Endothelial cell of umbilical vein (primary cell): ENCODE measurements at places on chromosomes 1 and 21. TPM values are rescaled to one million over a fixed set of nuclear protein-coding genes. Genes with fewer than 3 reads are reported as not detected.

Gene SEMA4A
- polyA plus RNA-seq: 0.97 and 1.5 TPM in 2 replicates

DNA sequence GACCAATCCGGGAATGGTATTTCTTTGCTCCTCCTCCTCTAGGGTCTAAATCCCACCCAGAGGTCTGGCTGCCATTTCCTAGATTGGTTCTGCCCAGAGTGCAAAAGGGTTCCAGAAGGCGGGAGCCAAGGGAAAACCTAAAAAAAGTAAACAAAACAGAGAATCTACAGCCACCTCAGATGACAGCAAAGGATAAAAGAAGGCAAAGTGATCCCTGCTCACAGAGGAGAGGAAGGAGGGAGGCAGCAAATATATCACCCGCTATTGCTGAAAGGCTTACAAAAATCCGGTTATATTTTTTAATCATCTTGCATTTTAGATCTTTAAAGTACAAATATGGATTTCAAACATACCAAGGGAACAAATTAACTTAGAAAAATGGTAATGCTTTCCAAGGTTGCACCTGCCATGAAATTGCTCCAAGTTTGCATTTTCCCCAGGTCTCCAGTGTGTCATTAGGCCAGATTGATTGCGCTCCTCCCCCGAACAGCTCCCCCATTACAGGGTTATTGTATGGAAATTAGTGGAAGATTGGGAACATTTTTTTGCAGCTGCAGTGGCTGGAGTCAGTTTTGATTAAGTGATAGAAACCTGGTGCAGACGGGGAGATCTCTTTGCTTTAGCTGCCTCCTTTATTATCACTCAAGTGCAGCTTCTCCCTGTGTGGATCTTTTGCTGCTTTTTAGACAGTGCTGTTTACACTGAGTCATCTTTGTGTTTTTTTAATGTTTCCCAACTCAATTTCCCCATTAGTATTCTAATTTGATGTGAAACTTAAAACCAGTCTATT lies 280.5 kb upstream of the CAMK1G start:
- H3K27me3 ChIP-seq: no peaks in the 10 kb centered on the region
- no peaks in the 10 kb centered on the region for H3K36me3 ChIP-seq
- H3K27ac ChIP-seq: no peak overlapping the region
- DNase-seq: no peak
- no peaks in the 10 kb centered on the region for H3K4me1 ChIP-seq
- H3K4me3 ChIP-seq: no peak overlapping the region

GRCh38 chr21:38853421-38853919 lies 47.7 kb downstream of the ETS2 start:
- peaks cover 41% of the 10 kb centered on the region for H3K4me1 ChIP-seq
- H3K27ac ChIP-seq: peak overlapping the region; percentile 73
- H3K27me3 ChIP-seq: no peaks in the 10 kb centered on the region
- no peak overlapping the region for H3K4me3 ChIP-seq
- peak; percentile 88 for DNase-seq

DNA sequence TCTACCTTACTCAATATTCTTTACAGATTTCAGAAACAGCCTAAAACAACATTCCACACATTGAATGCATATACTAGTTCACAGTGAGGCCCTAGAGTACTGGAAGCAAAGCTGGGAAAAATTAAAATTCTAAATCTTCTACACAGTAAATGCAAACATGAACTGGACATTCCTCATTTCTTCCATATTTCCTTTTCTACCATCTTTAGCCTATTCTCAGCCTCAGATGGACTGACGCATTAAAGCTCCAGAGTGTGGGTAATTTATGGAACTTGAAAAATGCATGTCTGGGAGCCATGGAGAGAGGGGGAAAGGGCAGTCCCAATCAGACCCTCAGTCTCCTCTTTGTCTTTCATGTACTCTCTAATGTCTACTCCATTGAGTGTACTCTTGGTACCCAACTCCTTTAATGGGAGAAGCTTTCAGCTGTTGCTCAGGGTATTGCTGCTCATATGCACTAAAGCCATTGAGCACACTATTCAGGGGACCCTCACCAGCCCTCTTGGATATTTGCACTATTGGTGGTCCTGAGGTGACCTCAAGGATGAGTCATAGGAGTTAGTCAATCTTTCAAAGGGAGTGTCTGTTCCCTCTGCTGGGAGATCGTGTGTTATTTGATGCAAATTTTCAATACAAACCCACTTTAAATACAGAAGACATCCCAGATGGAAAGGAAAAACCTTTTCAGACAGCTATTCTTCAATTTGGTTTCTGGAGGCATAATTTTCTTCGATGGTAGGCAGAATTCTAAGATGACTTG lies 83.3 kb upstream of the KCNJ15 start:
- H3K4me3 ChIP-seq: no peak overlapping the region
- H3K36me3 ChIP-seq: no peaks in the 10 kb centered on the region
- no peaks in the 10 kb centered on the region for H3K27me3 ChIP-seq

- H3K36me3 ChIP-seq: no peaks in the 10 kb centered on the region
- no peak for DNase-seq
- no peaks in the 10 kb centered on the region for H3K27me3 ChIP-seq
- peaks cover 5% of the 10 kb centered on the region for H3K4me1 ChIP-seq
Measured at GRCh38 chr1:204323887-204324286, 35.8 kb downstream of the PLEKHA6 start.

DNA sequence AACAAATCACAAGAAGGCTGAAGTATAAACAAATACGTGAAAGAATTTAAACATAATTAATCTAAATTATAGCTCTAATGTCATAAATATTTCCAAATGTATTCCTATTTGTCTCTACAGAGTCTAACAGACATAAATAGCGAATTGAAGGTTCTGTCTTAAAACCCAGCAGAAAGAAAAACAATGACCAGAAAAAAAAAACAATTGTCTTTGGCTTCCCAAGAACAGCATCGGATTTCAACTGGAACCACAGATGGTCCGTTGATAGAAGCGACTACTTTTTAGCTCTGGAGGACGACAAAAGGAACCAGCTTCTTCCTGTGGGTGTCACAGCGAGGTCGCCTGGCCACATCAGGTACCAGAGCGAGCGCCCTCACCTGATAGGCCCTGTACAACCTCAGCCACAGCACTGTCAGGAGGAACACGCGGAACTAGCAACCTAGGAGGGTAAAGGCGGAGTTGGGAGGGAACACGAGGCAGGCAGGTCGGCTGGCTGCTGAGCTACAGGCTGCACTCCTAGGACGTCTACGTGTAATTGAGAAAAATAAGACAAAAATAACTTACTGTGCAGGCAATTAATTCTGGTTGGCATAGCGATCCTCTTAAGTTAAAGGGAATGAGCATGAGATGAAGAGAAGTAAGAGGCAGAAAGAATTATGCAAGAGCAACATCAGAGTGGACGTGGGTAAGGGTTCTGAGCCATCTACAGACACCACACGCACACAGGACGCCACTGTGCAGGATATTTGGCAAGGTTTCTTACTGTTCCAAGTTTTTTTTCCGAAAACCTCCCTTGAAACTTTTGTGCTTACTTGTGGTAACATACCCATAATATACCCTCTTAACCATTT lies 16.7 kb upstream of the PRDM15 start:
- H3K4me3 ChIP-seq: no peak overlapping the region
- no peaks in the 10 kb centered on the region for H3K27me3 ChIP-seq
- peak; percentile 29 for DNase-seq
- peaks cover 24% of the 10 kb centered on the region for H3K36me3 ChIP-seq
- H3K27ac ChIP-seq: no peak overlapping the region

DNA sequence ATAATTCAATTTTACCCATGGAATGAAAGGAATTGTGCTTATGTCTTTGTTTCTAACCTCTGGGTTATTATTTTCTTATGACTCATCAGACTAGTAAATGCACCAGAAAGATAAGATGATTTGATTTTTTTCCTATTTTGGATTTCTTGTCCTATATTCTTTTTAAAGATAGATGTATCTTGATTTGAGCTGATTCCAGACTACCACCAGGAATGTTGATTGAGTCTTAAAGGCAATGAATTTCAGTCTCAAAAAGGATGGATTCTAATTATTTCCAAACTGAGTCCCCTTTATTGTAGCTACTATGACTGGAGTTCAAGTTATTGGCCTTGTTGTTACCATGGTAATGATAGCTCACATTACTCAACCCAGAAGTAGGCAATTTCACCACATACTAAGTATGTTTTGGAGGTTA lies 95.8 kb upstream of the RGS4 start:
- H3K27me3 ChIP-seq: no peaks in the 10 kb centered on the region
- H3K36me3 ChIP-seq: no peaks in the 10 kb centered on the region
- peak; percentile 84 for DNase-seq
- H3K4me1 ChIP-seq: peaks cover 12% of the 10 kb centered on the region
- peak overlapping the region; percentile 46 for H3K27ac ChIP-seq
- H3K4me3 ChIP-seq: no peak overlapping the region

Gene HHAT
- 4.3 TPM in 2 replicates for polyA plus RNA-seq

Gene GBP7
- polyA plus RNA-seq: not detected in 2 replicates

DNA sequence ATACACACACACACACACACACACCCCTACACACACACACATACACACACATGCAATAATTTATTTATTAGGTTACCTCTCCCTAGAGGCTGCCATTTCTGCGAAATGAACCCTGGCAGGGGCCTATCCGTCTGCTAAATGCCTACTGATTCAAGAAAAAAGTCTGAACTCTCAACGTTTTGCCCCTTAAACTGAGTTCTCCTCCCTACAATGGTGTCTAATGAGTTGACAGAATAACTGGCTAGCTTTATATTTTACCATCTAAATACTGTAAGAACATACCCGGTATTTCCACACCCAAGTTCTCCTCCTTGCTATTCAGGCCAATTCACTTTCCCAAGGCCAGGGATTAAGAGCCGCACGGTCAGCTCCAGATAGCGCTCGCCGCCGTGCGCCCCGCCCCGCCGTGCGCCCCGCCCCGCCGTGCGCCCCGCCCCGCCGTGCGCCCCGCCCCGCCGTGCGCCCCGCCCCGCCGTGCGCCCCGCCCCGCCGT lies 339 bp upstream of the RNPC3 start:
- no peak overlapping the region for H3K27ac ChIP-seq
- no peaks in the 10 kb centered on the region for H3K27me3 ChIP-seq
- peak; percentile 56 for DNase-seq
- peaks cover 14% of the 10 kb centered on the region for H3K4me1 ChIP-seq
- H3K4me3 ChIP-seq: peak overlapping the region; percentile 60

Gene OXCT2
- 0.84 and 1.0 TPM in 2 replicates for polyA plus RNA-seq
